HS-27A (cell line): ENCODE measurements at places on chromosomes 16 and 17.

- DNase-seq = no peak
These were observed 165.7 kb downstream of the CMIP start for GRCh38 chr16:81610144-81610842.

GRCh38 chr16:59878999-59879398 lies 1144.9 kb upstream of the GOT2 start:
- DNase-seq = no peak

GRCh38 chr16:4488499-4488967 lies 12.3 kb downstream of the HMOX2 start:
- no peak for DNase-seq

GRCh38 chr17:16068323-16068722 lies 68.7 kb downstream of the TTC19 start:
- no peak for DNase-seq

GRCh38 chr17:41625602-41626001 lies 1.2 kb upstream of the KRT17 start:
- DNase-seq = no peak

DNA sequence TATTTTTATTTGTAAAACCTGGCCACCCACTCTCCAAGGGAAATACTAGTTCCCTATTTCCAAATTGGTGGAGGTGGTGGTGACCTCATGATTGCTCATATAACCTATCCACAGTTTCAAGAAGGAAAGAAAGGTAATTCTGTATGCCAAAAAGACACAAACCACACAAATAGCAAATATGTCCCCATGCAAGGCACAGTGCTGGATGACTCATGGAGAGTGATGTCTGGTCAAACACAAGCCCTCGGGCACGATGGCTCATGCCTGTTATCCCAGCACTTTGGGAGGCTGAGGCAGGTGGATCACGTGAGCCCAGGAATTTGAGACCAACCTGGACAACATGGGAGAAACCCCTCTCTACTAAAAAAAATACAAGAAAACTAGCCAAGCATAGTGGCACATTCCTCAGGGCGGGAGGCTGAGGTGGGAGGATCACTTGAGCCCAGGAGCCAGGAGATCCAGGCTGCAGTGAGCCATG lies 64.2 kb downstream of the GNA13 start:
- no peak for DNase-seq

DNA sequence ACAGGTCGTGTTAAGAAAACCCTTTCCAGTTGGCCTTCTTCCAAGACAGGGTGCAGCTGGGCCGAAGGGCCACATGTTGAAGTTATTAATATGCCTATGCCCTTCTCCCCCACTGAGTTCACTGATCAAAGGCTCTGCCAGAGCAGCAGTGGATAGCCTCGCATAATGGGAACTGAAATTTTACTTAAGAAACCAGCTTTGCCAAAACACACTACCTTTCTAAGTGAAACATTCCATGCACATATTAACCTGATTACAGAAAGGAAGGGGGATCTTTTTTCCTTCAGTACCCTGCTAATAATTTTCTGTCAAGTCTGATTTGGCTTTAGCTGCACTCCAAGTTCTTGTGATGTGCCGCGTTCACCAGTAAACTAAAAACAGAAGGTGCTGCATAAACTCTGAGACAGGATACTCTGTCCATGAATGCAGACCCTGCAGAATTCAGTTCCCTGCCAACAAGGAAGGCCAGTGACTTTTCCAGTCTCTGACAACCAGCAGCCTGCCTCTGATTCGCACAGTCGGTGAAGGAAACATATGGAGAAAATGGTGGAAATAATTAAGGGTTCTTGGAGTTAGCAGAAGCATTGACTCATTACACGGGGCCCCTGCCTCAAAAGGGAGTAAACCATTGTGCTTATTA lies 283.8 kb downstream of the ZFHX3 start:
- no peak for DNase-seq

- no peak for DNase-seq
These were observed 3.0 kb downstream of the CDRT4 start for GRCh38 chr17:15464231-15464985.

DNA sequence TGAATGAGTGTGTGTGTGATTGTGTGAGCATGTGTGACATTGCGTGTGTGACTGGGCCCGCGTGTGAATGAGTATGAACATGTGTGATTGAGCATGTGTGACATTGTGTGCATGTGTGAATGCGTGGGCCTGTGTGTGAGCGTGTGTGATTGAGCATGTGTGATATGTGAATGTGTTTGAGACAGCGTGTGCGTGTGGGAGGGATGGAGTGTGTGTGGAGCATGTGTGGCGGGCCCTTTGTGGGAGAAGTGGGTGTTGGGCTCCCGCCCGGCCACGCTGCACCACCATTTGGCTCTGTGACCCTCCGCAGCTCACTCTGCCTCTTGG lies 22.7 kb upstream of the GSE1 start:
- DNase-seq = no peak
